ENCODE measurements at places on chromosomes 6 and 20.

DNA sequence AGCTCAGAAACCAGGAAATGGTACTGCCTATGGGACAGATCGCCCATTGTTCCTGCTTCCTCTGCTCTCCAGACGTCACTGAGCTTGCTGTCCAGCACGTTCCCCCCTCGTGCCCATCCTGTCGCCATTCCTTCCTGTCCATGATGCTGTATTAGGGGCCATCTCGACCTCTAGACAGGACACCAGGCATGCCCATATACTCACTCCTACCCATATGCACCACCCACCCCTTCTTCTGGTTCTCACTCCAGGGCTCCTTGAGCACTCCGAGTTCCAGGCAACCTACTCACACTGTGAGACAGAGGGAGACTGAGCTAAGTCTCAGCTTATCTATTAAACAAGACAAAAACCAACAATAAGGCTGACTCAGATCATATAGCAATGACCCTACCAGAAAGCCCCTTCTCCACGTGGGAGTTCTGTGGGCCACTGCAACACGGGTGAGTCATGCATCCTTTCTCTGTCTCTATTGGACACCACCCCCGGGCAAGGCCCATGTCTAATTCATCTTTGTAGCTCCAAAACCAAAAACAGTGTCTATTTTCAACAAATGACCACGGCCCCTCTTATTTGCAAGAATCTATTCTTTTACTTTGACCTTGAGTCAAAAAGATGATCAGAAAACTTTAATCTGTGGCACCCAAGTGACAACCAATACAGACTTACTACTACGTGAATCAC is 65.7 kb downstream of the PSMG4 start:
- no peak for DNase-seq

DNA sequence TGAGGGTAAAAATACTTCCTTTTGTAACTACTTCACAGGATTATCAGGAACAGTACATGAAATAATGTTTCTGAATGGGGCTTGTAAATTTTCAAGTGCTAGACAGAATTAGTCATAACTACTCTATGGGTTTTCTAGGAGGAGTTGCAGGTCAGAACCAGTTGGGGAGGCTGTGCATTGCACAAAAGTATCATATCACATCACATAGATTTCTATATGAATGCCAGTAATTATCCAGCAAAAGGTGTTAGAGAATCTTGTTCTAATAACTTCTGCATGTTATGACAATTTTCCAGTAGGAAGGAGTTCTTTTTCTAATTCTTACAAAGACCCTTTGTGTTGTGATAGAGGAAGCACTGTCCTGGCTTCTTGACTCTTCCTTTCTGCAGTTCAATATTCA is 551.6 kb downstream of the COL12A1 start:
- DNase-seq, result no peak

DNA sequence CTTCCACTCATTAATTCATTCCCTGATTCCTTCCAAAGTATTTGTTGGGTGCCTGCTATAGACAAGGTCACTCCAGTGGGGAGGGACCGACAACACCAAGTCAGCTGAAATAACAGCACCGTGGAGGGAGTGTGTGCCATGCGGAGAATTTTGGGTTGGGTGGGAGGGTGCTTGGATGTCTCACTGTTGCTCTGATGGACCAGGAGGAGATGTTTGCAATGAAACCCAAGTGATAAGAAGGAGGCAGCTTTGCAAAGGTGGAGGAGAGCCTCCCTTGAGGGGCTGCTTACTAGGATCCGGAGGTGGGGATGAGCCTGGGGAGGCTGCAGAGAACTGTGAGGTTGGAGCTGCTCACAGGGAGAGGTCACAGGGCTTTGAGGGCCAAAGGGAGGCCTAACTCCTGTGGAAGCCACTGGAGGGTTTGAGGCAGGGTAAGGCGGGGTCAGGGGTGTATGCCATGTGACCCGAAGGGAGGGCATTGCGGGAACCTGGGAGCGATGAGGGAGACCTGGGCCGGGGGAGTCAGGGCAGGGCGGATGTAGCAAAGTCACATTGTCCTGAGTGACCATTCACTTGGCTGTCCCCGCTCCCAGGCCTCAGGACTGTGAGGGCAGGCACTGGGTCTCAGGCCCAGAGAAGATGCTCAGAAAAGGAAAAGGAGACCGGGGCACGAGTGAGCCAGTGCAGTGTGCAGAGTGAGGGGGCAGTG is 124.5 kb downstream of the PHACTR3 start:
- DNase-seq, result no peak

- peak; percentile 31 for DNase-seq
Measured at GRCh38 chr6:11096109-11096508, 2.5 kb downstream of the SMIM13 start.

DNA sequence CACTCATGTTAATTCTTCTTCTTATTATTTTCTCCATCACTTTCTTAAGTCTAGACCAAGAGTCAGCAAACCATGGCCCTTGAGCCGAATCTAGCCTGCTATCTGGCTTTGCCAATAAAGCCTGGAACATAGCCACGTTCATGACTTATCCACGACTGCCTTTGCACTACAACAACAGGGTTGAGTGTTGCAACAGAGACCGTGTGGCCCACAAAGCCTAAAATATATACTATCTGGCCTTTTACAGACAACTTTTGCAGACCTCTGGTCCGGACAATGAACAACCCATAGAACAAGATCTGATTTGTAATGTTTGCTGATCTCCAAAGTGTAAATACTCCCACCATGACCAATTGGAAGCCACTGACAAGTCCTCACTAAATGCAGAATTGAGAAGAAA is 140.5 kb upstream of the CDYL start:
- DNase-seq, result no peak

All from activated naive CD4-positive, alpha-beta T cell treated with anti-CD3 and anti-CD28 coated beads, Interleukin-2, amount 10 ng/mL, durations not matched to agents 7 days and 5 days (primary cell).